MM.1S (cell line): ENCODE measurements at places on chromosomes 4 and X.
A peak's percentile ranks its signal among the peaks of the same experiment; 100 is the strongest.

DNA sequence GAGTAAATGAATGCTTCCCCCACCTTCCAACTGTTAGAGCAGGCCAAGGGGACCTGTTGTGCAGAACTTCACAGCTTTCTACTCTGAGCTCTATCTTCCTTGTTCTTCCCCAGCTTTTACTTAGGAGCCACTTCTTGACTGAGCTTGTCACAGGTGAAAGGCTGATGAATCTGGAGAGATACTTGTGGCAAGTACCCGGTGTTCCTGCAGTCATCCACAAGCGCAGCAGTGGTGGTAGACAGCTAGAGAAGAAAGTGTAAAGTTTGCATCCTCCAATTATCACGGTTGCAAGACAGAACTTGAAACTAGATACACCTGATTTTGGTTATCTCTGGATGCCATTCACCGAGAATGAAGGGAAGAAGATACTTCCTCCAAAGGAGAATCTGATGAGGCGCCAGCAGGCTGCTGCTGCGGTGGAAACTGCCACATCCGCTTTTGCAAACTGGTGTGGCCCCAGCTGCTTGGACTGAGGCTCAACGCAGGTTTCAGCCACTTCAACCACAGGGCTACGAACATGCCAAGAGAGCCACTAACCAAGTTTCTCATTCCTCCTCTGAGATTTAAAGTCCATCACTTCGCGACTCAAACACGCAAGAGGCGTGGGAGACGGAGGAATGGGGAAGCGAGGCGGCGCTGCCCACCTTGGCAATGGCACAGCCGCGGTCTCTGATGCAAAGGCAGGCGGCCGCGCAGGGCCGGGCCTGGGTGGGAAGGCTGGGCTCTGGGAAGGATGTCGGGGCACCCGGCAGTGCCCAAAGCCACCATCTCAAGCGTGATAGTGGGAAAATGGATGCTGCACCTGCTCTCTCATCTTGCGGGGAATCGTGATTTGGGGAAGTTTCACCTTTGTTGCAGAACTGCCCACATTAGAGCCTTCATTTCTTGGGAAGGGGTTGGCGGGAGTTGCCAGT is 1.3 kb upstream of the FHIP1A start:
- no peaks in the 10 kb centered on the region for H3K36me3 ChIP-seq
- H3K27ac ChIP-seq: peak overlapping the region; percentile 67
- H3K4me3 ChIP-seq: peak overlapping the region; percentile 69
- H3K27me3 ChIP-seq: peaks cover 40% of the 10 kb centered on the region
- peaks cover 14% of the 10 kb centered on the region for H3K4me1 ChIP-seq

DNA sequence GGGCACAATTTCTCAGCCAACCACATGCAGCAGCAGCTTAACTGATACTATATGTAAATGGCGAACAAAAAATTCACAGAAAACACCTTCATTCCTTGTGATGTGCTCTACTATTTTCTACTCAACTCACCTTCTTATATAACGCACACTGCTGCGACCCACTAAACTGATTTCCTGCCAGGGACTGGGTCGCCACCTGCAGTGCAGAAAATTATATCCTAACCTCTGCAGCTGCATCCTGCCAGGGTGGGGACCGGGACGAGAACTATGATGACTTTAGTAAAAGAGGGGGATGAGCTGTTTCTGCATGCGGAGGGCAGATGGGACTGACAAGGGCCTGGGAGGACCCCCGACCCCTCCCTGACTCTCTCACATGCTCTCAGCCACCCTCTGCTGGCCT is 27.4 kb downstream of the ABLIM2 start:
- no peaks in the 10 kb centered on the region for H3K36me3 ChIP-seq
- H3K4me1 ChIP-seq: no peaks in the 10 kb centered on the region
- H3K4me3 ChIP-seq: no peak overlapping the region
- peaks cover 98% of the 10 kb centered on the region for H3K27me3 ChIP-seq
- DNase-seq: no peak

DNA sequence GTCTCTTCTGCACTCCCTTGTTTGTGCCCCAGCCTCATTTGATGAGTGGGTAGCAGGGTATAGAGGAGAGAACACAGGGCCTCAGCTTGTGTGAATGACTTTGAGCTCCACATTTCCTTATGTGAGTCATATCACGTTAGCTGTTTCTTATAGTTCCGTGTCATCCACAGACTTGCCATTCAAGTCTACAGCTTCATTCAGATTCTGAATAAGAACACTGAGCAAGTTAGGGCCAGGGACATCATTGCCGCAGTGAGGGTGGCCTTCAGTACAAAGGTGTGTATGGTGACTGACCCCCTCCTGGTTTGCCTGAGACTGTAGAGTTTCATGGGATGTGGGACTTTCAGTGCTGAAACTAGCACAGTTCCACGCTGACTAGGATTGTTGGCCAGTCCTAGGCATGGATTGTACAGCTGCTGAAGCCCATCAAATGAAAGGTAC is 23.6 kb downstream of the KLF3 start:
- H3K27ac ChIP-seq: no peak overlapping the region
- no peaks in the 10 kb centered on the region for H3K27me3 ChIP-seq
- DNase-seq: no peak
- 0 out of 2 replicates have a peak, but pooled peaks cover 1% of the 10 kb centered on the region for H3K4me1 ChIP-seq
- no peak overlapping the region for H3K4me3 ChIP-seq

DNA sequence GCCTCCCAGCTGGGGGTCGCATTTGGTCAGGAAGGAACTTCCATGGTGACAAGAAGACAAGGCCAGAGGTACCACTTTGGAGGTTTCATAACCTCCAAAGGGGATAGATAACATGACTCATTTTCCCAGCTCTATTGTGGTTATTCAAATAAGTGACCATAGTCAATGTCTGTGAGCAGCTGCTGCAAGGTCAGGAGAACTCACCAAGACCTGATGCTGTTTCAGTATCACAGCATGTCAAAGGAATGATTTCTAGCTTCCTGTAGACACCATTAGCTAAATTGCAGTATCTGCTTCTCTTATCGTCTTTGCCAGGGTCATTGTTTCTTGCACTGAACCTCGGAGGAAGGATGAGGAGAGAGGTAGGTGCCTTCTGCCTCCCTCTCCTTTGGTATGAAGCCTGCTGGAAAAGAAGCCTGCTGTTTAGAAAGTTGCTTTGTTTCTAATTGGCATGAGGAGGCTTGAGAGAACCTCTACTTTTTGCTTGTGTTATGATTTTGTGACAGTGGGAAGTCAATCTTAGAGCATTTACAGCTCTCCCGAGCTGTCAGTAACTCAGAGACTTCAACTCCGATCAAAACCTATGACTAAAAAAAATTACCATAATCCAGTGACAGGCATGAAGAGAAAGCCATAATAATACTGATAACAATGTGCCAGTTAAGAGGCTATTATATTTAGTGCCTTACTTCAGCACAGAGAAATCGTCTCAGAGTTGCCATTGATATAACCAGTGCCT is 38.0 kb upstream of the GATB start:
- H3K36me3 ChIP-seq: no peaks in the 10 kb centered on the region
- H3K4me1 ChIP-seq: peaks cover 25% of the 10 kb centered on the region
- H3K27ac ChIP-seq: peak overlapping the region; percentile 58; the same call in 1 of the 2 replicates
- H3K27me3 ChIP-seq: no peaks in the 10 kb centered on the region
- peak; percentile 79 for DNase-seq
- H3K4me3 ChIP-seq: peak overlapping the region; percentile 19; the same call in 1 of the 2 replicates

- no peak for DNase-seq
- no peaks in the 10 kb centered on the region for H3K27me3 ChIP-seq
These were observed 27.9 kb downstream of the GRK4 start for GRCh38 chr4:2991243-2991642.

DNA sequence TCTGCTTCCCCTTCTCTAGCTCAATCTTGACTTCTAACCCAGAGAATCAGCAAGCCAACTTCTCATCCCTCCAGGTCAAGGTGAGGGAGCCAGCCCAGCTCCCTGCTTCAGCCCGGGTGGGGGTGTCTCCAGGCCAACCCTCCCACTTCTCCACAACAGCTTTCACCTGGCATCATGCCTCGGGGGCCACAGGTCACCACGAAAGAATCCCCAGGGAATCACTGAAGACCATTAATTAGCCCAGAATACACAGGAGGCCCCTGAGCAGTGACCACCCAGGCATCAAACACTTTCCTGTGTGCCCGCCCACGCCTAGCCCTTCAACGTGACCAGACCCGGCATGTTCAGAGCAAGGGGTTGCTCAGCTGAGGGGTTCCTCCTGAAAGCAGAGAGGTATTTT is 646.7 kb downstream of the BCOR start:
- DNase-seq: no peak
- H3K4me1 ChIP-seq: no peaks in the 10 kb centered on the region
- H3K27me3 ChIP-seq: no peaks in the 10 kb centered on the region
- H3K27ac ChIP-seq: no peak overlapping the region
- H3K36me3 ChIP-seq: no peaks in the 10 kb centered on the region

GRCh38 chr4:10457255-10457801 is at the start of gene ZNF518B:
Gene ZNF518B, minus strand, starts transcription at chr4:10457426. Its CDS starts 11,098 bp downstream, at chr4:10446328.
- peak within 1 kb of the TSS; percentile 60 for H3K4me3 ChIP-seq
- H3K27ac ChIP-seq: no peak within 1 kb of the TSS
- 0 out of 2 replicates have a peak, but pooled peaks cover 7% of the 10 kb centered on the region for H3K36me3 ChIP-seq
- 0 out of 2 replicates have a peak, but pooled peaks cover 5% of the 10 kb centered on the region for H3K27me3 ChIP-seq
- H3K4me1 ChIP-seq: no peaks in the 10 kb centered on the region

- no peaks in the 10 kb centered on the region for H3K36me3 ChIP-seq
- no peak overlapping the region for H3K4me3 ChIP-seq
These were observed 691.5 kb downstream of the KCTD8 start for GRCh38 chr4:43757147-43757546.

DNA sequence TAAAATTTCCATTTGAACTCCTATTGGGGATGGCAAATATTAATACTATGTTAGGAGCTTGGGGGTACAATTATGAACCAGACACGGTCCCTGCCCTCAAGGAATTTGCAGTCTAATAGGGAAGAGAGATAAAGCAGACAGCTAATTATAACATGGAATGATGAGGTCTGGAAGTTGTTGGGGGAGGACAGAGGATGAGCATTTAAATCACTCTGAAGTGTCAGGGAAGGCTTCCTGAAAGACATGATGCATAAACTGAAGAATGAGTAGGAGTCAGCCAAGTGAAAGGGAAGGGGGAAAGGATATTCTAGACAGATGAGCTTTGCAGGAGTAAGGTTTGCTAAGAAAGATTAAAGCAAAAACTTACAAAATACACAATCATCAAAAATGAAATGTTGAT is 15.9 kb downstream of the PLAC1 start:
- DNase-seq: no peak
- no peaks in the 10 kb centered on the region for H3K36me3 ChIP-seq
- no peaks in the 10 kb centered on the region for H3K27me3 ChIP-seq

DNA sequence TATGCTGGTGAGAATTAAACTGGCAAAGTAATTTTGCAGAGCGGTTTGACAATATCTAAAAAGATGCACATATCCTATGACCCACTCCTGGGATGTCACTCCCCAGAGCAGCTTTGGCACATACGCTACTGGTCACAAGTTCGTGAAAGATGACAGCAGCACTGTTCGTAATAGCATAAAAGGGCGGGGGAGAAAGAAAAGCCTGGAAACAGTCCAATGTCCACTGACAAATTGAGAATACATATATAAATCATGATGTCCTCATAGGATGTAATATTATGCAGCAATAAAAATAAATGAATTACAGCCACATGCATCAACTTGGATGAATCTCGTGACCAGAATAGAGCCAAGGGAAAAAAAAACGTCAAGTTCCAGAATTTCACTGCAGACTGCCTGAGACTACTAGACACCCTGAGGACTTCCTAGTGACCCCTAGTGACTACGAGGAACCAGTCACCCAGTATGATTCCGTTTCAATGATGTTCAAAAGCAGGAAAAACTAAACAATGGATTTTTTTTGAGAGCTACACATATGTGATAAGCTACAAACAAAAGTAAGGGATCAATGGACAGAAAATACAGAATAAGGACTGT is 1.8 kb downstream of the PCSK1N start:
- H3K4me1 ChIP-seq: no peaks in the 10 kb centered on the region
- no peaks in the 10 kb centered on the region for H3K27me3 ChIP-seq
- no peak overlapping the region for H3K27ac ChIP-seq
- H3K4me3 ChIP-seq: no peak overlapping the region
- DNase-seq: no peak

- no peak overlapping the region for H3K4me3 ChIP-seq
- DNase-seq: no peak
These were observed 1129.6 kb downstream of the STPG2 start for GRCh38 chr4:97013711-97014110.

DNA sequence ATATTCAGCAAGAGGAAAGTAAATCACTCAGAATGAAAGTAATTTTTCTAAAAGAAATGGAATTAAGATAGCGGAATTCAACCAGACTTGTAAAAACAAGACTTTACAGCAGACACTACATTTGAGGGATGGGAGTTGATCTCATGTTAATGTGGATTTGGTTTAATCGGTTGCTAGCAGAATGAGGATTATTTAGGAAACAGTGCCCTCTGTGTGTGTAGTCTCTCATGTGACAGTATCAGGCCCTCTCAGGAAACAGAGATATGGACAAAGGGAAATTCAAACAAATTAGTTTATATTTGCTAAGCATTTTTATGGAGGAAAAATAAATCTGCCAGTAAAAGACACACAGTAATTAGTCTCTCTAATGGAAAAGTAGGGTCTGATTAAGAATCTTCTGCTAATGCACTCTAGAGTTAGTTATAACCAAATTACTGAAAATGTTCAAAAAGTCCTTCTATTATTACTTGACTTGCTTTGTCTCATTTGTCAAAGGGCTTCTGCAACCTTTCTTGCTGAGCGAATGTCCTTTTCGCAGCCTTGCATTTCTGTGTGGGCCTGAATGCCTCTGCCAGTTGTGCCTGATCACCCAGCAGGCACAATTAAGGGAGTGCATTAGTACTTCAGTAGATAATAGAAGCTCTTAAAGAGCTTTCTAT is 1282.3 kb upstream of the TENM3 start:
- no peaks in the 10 kb centered on the region for H3K4me1 ChIP-seq
- DNase-seq: no peak
- no peak overlapping the region for H3K27ac ChIP-seq
- H3K4me3 ChIP-seq: no peak overlapping the region
- no peaks in the 10 kb centered on the region for H3K36me3 ChIP-seq

DNA sequence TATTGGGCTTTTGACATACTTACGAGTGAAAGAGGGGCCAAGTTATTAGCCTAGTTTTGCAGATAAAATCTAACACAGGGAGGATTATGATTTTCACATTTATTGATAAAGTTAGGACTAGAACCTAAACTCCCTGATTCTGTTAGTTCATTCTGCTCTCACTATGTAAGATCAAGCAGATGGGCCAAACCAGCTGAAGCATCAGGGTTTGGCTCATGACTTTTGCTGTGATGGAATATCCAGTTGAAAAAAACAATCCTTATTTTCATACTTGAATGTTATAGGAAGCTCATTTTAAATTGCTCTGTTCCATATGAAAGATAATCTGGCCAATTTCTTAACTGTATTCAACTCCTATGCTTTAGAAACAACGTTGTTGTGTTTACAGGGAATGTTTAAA is 21.2 kb downstream of the SPRY1 start:
- H3K36me3 ChIP-seq: no peaks in the 10 kb centered on the region
- no peaks in the 10 kb centered on the region for H3K27me3 ChIP-seq
- peak overlapping the region; percentile 81 for H3K27ac ChIP-seq
- no peak for DNase-seq

DNA sequence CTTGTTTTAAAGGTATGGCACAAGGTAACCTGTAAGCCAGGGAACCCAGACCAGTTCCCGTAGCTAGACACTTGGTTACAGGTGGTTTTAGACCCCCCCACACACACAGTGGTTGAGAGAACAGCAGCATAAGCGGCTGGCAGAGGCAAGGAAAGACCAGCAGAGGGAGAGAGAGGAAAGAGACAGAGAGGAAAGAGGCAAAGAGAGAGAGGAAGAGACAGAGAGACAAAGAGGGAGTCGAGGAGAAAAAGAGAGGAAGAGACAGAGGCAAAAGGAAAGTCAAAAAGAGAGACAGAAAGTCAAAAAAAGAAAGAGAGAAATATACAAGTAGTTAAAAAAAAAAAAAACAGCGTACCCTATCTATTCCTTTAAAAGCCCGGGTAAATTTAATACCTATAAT is 19.5 kb upstream of the PCSK1N start:
- no peaks in the 10 kb centered on the region for H3K4me1 ChIP-seq
- H3K36me3 ChIP-seq: no peaks in the 10 kb centered on the region
- H3K27me3 ChIP-seq: no peaks in the 10 kb centered on the region
